ENCODE measurements at places on chromosomes 12 and 14. TPM values are rescaled to one million over a fixed set of nuclear protein-coding genes. Genes with fewer than 3 reads are reported as not detected.
A peak's percentile ranks its signal among the peaks of the same experiment; 100 is the strongest.

DNA sequence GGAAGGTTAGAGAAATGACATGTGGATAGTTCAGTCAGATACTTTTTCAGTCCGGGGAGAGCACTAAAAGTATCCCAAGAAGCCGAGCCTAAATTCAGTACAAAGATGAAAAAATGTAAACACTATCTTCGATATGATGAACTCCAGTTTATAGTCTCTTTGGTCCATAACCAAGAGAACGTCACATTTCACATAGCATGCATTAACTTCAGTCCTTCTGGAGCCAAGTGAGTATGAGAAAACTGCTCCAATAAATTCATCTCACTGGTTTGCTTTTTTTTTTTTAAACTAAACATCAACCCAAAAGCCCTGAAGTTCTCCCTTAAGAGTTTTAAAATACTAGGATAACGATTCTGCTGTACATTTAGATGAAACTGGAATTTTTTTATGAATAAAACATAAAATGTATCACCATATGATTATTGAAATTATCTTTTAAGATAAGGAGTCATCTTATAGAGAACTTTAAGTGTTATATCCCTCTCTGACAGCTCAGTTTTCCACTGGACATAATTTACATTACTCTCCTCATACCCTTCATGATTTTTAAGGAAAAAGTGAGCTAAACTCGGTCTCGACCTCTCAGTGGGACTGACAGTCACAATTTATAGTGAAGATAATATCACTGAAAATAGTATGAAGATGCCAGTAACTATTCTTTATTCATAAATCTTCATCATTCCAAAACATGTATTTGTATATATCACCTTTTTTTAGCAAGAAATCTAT lies 841.5 kb upstream of the FLRT2 start:
- no peak for DNase-seq

GRCh38 chr12:116459916-116460663 lies 99.1 kb upstream of the MAP1LC3B2 start:
- no peak for DNase-seq

- DNase-seq = no peak
Measured at GRCh38 chr12:89863968-89864367, 155.3 kb upstream of the ATP2B1 start.

DNA sequence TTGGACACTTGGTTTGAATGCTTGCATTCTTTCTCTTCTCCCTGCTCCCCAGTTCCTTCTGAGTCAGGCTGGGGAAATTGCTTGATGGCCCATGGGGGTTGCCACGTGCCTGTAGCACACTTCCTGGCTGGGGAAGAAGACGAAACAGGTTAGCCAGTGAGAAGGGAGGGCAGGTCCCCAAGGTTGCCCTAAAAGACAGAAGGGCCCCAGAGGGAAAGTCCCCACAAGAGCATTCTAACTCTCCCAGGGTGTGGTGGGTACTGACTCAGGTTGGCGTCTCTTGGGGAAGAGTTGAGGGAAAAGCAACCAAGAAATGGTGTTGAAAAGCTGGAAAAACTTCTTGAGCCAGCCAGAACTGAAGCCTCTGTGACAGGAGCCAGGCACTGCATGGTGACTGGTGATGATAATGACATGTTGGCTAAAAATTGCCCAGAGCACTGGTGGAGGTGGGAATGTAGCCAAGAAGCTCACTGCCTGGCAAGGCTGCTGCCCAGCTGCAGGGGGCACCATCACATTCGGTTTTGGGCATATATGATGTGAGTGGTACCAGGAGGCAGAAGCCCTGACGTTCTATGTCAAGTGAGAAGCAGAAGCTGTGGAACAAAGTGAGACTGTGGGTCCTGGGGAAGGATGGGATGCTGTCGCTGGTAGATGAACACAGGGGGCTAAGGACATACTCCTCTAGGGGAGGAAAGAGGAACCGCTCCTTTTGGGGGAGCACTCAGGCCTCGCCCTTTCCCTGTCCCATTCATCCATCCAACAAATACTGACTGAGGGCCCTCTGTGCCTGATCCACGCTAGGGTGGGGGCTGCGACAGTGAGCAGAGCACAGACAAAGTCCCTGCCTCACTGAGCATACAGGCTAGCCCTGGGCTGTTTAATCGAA lies 8.1 kb upstream of the RABGGTA start:
- no peak for DNase-seq

DNA sequence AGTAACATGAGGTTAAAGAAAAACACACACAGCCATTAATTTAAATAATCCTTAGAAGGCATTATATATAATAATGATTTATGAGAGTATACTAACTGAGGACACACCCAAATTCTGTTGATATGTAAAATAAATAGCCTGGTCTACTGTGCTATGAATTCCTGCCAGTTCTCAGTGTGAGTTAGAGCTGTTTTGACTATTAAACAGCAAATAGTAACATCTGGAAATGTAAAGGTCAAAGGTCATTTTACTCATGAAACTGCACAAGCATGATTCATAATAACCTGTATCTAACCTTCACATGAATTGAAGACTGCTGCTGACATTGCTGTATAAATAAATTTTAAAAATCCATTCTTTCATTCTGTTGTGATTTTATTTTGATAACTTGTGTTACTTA lies 966.7 kb downstream of the SLC6A15 start:
- DNase-seq = peak; percentile 52

DNA sequence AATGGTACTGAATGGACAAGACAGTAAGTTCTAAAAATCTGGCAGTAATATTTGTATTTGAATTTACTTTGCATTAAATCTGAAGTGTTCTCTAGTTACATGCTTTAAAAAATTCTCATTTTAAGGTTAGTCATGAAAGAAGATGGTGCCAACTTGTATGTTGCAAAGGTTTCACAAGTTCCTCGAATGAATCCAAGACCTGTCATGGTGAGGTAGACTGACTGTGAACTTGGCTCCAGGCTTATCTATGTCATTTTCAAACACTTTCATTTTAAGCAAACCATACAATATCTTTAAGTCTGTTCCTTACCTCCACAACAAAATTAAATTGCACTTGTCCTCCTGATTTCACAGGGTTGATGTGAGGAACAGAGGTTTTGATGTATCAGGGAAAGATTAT lies 23.4 kb downstream of the CLEC2D start:
- DNase-seq = no peak

DNA sequence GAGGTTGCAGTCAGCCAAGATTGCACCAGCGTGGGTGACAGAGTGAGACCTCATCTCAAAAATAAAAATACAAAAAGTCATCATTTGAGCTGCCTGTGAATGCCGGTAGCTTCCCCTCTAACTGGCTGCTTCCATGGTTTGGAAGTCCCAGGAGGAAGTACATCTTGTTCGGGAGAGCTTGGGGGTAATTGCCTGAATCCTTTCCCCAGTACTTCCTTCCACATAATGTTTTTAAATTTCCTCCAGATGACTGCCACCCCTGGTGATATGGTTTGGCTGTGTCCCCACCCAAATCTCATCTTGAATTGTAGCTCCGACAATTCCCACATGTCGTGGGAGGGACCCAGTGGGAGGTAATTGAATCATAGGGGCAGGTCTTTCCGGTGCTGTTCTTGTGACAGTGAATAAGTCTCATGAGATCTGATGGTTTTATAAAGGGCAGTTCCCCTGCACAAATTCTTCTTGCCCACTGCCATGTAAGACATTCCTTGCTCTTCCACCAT lies 87.2 kb downstream of the SPRING1 start:
- DNase-seq = no peak

Gene ACIN1
- 185 TPM for polyA plus RNA-seq

All from IMR-90 (cell line).